Bronchial epithelial cell (primary cell): ENCODE measurements at places on chromosomes 7 and 10. TPM values are rescaled to one million over a fixed set of nuclear protein-coding genes. Genes with fewer than 3 reads are reported as not detected.

Gene ATRNL1
- 0.13 and 0.53 TPM in 2 replicates for total RNA-seq

DNA sequence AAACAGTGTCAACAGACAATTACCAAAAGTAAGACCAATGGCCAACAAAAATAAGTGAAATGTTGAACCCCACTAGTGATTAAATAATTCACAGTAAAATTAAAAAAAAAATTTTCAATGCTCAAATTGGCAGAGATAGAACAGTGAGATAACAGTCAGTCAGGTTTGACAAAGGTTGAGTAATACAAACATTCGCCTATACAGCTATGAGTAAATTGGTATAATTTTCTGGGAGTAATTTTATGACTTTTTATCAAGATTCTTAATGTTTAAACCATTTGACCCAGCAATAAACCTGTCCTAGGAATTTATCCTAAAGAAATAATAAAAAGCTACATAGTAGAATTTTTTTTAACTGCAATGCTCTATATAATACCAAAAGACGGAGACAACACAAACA lies 64.9 kb upstream of the SHH start:
- DNase-seq = no peak

DNA sequence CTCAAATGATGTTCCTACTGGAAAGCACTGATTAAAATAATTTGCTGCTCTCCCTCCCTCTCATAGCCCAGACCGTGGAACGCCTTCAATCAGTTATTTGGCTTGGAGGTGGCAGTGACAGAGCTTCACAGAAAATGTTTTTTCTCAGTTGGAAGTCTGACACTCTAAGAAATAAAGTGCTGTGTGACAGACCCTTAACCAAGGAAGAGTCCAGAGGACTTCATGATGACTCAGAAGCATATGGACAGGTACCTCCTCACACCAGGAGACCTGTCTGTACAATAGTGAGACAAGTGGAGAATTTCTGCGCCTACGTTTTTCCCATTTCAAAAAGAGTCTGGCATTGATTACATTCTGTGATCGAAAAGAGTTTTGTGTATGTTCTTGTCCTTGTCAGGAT lies 295.5 kb downstream of the DOCK4 start:
- DNase-seq = no peak

GRCh38 chr10:9910446-9910845 lies 1107.2 kb upstream of the CELF2 start:
- no peak for DNase-seq

Gene NSMCE4A
- total RNA-seq = 17.6 and 23.4 TPM in 2 replicates

GRCh38 chr7:32564542-32564941 lies 69.3 kb downstream of the AVL9 start:
- DNase-seq = no peak
